ENCODE measurements at places on chromosomes 16 and 17.

GRCh38 chr17:56762988-56763387 lies 70.7 kb downstream of the C17orf67 start:
- DNase-seq: no peak

DNA sequence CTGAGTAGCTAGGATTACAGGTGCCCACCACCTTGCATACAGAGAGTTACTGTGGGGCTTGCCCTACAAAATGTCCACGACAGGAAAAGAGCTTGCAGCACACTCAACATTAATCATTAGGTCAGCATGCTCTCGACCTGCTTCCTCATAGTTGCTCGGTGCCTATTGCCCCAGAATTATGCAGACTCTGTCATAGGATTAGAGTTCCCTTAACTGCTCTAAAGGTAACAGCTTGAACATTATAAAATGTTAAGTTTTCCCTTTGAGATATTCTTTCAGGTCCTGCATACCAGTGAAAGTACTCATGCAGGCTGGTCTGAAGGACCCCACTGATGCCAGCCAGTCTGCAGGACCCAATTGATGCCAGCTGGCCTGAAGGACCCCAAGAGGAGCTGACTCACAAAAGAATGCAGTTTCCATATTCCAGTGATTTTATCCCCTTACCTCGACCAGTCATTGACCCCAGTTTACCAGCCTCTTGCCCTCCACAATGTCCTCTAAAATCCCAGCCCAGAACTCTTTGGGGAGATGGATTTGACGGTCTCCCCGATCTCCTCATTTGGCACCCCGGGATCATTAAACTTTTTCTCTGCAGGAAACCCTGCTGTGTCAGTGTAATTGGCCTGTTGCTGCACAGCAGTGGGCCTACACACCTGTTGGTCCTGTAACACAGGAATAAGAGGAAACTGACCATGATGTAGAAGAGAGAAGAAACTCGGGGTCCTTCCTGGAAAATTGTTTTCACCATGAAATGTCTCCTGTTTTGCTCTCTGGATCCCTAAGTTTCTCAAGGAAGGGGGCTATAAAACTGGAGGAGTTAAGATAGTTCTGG lies 10.6 kb downstream of the ICAM2 start:
- no peak for DNase-seq

GRCh38 chr16:9950658-9951057 lies 231.6 kb downstream of the GRIN2A start:
- no peak for DNase-seq

DNA sequence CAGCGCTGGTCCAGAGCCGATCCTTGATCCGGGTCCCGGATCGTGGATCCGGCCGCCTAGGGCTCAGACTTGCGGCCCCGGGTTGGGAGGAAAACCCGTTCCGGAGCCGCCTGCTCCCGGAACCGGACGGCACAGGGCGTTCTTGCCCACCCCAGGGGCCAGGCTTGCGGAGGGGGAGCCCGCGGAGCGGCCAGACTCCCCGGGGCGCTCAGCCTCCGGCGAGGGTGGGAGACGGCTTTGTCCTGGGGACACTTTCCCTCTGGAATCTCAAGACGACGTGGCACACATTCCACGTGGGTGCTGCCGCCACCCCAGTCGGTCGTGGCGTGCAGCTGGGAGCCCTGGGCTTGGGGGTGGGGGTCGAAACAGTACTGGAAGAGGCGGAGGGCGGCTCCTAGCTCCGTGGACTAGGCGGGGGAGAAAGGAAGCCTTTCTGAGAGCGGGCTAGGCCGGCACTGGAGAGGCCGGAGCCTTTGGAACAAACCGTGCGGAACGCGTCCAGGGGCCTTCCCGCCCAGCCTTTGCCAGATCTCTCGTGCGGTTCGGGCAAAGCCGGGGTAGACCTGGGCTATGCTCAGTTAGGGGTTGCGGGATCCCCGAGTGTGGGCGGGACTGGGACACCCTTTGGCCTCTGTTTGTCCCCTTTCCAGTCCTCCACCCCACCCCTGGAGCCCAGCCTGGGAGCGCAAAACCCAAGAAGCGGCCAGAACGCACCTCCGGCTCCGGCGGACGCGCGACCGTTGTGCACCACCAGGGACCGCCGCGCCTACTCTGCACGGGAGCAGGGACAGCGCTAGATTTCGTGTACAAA lies 26.5 kb downstream of the SREBF1 start:
- DNase-seq: no peak

- DNase-seq: peak; percentile 97
Observed at GRCh38 chr16:667780-668518, at the start of gene RHOT2. Gene RHOT2, plus strand, starts transcription at chr16:668132. Its CDS starts 68 bp downstream, at chr16:668200.

- DNase-seq: no peak
Observed at GRCh38 chr17:66810951-66811682, 23.8 kb upstream of the CACNG5 start.
